A172 (cell line): ENCODE measurements at places on chromosomes 11 and 22. TPM values are rescaled to one million over a fixed set of nuclear protein-coding genes. Genes with fewer than 3 reads are reported as not detected.

Gene CEND1
- total RNA-seq, result not detected in 2 replicates

DNA sequence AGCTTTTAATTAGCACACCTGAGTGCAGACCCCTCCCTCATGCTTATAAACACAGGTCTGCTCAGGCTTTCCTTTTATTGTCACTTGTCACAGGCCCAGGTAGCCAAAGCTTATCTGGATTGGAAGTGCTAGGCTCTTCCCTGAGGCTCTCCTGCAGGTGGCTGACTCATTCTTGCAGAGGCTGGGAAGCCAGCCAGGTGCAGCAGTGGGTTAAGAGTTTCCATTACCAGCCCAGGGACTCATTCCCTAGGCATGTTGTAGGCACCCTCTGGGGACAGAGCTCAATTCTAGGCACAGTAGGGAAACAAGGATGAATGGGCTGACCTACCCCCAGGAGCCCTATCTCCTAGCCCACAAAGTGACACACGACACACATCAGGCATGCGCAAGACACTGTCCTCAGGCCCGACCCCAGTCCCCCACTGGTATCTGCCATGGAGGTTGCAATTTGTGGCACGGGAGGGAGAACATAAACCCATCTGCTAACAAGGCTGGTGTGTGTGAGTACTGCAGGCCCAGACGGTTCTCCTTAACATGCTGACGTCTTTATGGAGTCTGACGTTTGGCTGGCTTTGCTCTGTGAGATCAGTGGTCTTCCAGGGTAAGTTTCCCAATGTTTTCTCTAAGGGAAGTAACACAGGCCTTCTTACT lies 94.2 kb downstream of the ABTB2 start:
- peak; percentile 94 for DNase-seq

GRCh38 chr11:61187505-61188130 lies 15.7 kb upstream of the PGA3 start:
- DNase-seq, result peak; percentile 63

DNA sequence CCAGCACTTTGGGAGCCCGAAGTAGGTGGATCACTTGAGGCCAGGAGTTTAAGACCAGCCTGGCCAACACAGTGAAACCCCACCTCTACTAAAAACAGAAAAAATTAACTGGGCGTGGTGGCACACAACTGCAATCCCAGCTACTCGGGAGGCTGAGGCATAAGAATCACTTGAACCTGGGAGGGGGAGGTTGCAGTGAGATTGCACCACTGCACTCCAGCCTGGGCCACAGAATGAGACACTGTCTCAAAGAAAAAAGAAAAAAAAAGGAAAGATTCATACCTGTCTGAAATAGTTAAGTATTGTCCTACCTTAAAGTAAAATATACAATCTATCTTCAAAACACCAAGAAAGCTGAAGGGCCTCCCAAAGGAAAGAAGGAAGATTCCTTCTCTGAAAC lies 20.1 kb downstream of the RBFOX2 start:
- no peak for DNase-seq

Gene OR52H1
- not detected in 2 replicates for total RNA-seq

- DNase-seq, result no peak
Observed at GRCh38 chr11:11137339-11137738, 215.7 kb downstream of the CSNK2A3 start.

GRCh38 chr11:131423688-131424087 lies 53.3 kb downstream of the NTM start:
- DNase-seq, result peak; percentile 62

DNA sequence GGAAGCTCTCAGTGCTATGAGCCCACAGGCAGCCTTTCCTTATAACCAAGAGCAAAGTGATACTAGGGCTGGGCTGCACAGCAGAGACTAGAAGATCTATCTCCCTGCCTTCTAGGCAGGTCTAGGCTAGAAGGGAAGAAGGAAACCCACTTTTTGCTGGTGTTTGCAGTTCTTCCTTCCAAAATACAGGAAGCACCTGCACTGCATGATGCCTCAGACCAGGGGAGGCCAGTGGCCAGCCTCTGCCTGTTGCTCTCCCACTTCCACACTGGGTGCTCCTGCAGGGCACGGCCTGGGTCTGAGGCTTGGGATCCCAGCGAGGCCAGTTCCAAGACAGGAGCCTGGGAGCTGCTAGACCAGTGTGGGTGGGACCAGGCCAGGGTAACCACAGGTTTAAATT lies 6.0 kb upstream of the UCP3 start:
- DNase-seq, result no peak

- DNase-seq, result no peak
Observed at GRCh38 chr11:118662401-118663271, 16.8 kb downstream of the TREH start.

DNA sequence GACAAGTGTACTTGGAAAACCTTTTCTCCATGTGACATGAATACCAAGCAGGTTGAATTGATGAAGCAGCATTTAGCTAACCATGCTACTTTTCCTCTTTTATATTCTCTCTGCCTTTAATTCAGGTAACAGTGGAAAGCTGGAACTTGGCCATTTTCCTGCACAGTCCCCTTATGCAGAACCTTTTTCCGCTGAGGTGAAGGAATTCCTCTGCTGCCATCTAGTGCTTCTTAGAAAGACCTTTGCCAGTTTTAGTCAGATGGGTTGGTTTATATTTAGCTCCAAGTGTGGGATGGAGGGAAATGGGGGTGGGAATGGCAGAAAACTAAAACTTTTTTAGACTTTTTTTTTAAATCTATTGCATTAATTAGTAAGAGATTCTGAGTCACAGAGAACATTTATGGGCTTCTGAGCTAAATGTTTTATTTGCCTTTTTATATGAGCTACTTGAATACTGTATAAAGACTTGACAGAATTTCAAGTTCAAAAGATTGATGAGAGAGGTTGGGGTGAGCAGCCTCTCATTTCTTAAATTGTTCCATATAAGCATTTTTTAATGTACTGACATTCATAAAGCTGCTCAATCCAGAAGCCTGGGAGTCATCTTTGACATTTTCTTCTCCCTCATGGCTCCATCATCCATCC lies 153.9 kb upstream of the ZC3H12C start:
- DNase-seq, result peak; percentile 70

GRCh38 chr11:64206457-64207255 lies at the start of gene FERMT3:
Gene FERMT3 (plus strand): TSS chr11:64206721. CDS start chr11:64207365, 644 bp downstream.
- peak; percentile 30 for DNase-seq

- no peak for DNase-seq
Observed at GRCh38 chr22:35195821-35196220, 61.5 kb upstream of the HMGXB4 start.

GRCh38 chr11:38456371-38456770 lies 1858.3 kb upstream of the RAG2 start:
- DNase-seq, result no peak

DNA sequence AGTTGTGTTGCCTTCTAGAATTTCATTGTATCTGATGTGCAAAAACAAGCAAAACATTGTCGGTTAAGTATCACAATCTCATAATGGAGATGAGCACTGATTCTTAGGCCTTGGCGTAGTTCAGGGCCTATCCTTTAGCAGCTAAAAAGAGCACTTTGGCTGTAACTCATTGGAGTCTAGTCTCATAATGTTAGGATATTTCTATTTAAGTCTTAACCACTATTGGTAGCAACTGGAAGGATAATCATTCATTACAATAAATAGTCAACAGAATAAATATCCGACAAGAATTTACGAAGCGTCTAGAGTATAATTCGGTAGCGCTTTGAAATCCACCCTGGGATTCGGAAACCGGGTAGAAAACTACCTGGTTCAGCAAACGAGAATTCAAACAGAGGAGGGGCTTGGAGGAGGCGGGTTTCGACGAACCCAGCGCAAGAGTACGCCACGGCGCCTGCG lies 461 bp upstream of the EED start:
- peak; percentile 85 for DNase-seq

DNA sequence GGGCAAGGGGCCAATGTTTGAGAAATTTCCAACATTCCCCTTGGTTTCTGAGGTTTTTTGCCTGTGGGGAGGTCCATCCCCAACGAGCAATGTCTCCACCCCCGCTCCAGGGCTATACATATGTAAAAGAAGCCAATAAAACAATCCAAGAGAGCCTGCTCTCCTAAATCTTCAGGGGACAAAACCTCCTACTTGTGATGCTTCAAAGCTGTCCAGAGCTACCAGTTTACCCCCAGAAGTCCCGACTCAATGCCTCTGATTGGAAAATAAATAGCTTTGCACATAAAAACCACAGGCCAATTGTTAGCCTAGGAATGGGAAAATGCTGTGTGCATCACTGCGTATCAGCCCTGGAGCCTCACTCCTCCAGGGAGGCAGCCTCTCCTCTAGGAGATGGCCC lies 66.0 kb upstream of the PAX6 start:
- DNase-seq, result no peak

GRCh38 chr22:19776433-19777031 lies 16.0 kb downstream of the TBX1 start:
- no peak for DNase-seq

GRCh38 chr11:6482441-6482840 lies 1.1 kb downstream of the TIMM10B start:
- no peak for DNase-seq

Gene GALNT18
- 3.7 and 5.7 TPM in 2 replicates for total RNA-seq

Gene COA4
- 126 and 133 TPM in 2 replicates for total RNA-seq

Gene FXYD2
- total RNA-seq, result not detected in 2 replicates

- DNase-seq, result no peak
Observed at GRCh38 chr11:9943386-9944110, 279.7 kb downstream of the SWAP70 start.

GRCh38 chr22:27726331-27726685 lies 75.2 kb downstream of the MN1 start:
- no peak for DNase-seq

GRCh38 chr11:10941871-10942270 lies 84.0 kb upstream of the ZBED5 start:
- DNase-seq, result no peak

GRCh38 chr11:134063991-134064747 lies 4.7 kb upstream of the JAM3 start:
- DNase-seq, result no peak

- DNase-seq, result no peak
Observed at GRCh38 chr11:119993722-119994121, 144.2 kb downstream of the TRIM29 start.

GRCh38 chr11:1884303-1884700 lies 7.4 kb downstream of the PRR33 start:
- no peak for DNase-seq

DNA sequence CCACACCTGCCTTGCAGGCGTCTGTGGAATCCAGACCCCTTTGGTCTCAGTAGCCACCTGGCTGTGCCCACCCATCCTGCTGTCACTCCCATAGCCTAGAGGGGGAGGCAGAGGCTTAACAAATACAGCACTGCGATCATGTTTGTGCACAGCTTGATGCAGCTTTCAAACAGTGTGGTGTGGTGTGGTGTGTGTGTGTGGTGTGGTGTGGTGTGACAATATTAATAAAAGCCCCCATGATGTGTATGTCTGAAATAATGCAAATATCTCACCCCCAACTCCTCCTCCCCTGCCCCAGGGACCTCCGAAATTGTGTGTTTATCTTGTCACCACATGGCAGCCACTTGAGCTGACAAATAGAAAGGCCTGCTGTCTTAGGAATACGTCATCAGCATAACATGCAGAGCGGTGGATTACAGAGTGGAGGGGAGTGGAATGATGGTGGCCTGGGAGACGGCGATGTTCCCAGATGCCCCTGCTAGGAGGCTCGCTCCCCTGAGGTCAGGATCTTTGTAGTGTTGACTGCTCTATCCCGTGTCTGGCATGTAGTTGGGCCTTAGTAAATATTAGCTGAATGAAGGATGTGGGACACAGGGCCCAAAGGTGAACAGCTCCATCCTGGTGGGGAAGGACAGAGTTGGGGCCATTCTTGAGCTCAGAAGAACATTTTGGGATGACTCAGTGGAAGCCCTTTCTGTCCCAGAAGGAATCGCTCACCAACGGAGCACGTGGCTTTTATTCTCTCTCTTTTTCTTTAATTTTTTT lies 2.8 kb downstream of the PDXP start:
- no peak for DNase-seq

DNA sequence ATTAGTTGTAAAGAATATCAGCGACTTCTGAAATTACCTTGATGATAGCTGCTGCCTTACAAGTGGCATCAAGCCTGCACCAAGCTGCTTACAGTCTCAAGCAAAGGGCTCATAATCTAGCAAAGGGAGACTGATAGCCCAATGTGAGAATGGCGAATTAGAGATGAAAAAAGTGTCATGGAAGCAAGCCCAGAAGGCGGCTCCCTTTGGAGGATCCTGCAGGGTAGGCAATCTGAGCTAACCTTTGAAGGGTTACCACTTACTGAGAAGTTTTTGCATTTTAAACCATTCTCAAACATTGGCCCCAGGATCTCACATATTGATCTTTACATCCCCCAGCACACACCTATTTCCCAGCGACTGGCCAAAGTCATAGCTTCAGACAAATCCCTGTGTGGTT lies 18.5 kb downstream of the GAB2 start:
- no peak for DNase-seq

Gene PRR14L
- total RNA-seq, result 6.0 and 6.5 TPM in 2 replicates

DNA sequence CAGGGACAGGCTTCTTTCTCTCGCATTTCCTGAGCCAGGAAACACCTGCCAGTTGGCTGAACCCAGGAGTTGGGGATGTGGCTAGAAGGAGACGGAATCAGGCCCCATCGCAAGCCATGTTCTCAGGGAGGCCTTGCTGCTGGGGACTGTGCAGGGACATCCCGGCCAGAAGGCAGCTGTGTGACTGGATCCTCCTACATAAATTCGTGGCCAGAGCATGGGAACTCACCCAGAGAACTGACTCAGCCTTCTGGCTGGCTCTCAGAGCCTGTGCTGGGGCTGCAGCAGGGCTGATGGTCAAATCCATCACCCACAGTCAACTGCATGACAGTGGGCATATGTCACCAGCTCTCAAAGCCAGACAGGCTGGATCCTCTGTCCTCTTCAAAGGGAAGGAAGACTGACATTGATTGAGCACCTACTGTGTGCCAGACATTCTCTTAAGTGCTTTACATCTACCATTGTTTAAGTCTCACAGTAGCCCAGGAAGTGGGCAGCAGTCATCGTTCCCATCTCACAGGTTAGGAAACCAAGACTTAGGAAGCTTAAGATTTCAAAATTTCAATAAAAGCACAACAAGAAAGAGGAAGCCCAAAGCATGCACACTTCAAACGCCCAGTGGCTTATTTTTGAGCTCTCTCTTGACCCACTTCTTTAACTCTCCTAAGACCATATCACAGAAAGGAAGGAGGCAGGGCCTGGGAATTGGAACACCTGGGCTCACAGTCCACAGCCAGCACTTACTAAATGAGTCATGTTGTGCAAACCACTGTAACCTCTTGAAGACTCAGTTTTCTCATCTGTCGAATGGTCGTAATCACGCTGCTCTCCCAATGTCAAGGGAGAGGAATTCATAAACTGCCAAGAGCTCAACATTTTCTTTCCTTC lies 30.9 kb upstream of the CACNG2 start:
- DNase-seq, result peak; percentile 44

Gene ANKRD13D
- total RNA-seq, result 25.4 and 51.8 TPM in 2 replicates
